Neural cell (in vitro differentiated cells): ENCODE measurements at places on chromosomes 1 and 21. TPM values are rescaled to one million over a fixed set of nuclear protein-coding genes. Genes with fewer than 3 reads are reported as not detected.

PRELP gene
- not detected in 2 replicates for polyA plus RNA-seq

CEPT1 gene
- polyA plus RNA-seq: 49.1 and 51.6 TPM in 2 replicates

AUNIP gene
- polyA plus RNA-seq: 0.48 TPM in 1 of 2 replicates, not detected in the other

AVPR1B gene
- not detected in 2 replicates for polyA plus RNA-seq

GIPC2 gene
- polyA plus RNA-seq: 0.72 and 1.3 TPM in 2 replicates

ALG14 gene
- 2.6 and 3.0 TPM in 2 replicates for polyA plus RNA-seq

CHD5 gene
- 22.0 and 33.7 TPM in 2 replicates for polyA plus RNA-seq

ASH1L gene
- polyA plus RNA-seq: 13.7 and 16.2 TPM in 2 replicates

KRTAP15-1 gene
- polyA plus RNA-seq: not detected in 2 replicates

NR1I3 gene
- not detected in 2 replicates for polyA plus RNA-seq

CCDC27 gene
- not detected in 2 replicates for polyA plus RNA-seq

UBXN10 gene
- polyA plus RNA-seq: 0.64 and 0.82 TPM in 2 replicates

GJA9 gene
- polyA plus RNA-seq: not detected in 2 replicates

CFAP141 gene
- polyA plus RNA-seq: not detected in 2 replicates

KIF21B gene
- polyA plus RNA-seq: 53.7 and 73.7 TPM in 2 replicates

GUCA2B gene
- not detected in 2 replicates for polyA plus RNA-seq

OR6K3 gene
- not detected in 2 replicates for polyA plus RNA-seq

NBPF4 gene
- polyA plus RNA-seq: not detected in 2 replicates

IPO13 gene
- 29.8 and 38.4 TPM in 2 replicates for polyA plus RNA-seq

C4BPA gene
- not detected in 2 replicates for polyA plus RNA-seq

SEMA4A gene
- polyA plus RNA-seq: 17.1 and 38.4 TPM in 2 replicates

C1orf116 gene
- polyA plus RNA-seq: not detected in 2 replicates

GPA33 gene
- 0.14 and 0.28 TPM in 2 replicates for polyA plus RNA-seq

DYNLT4 gene
- not detected in 2 replicates for polyA plus RNA-seq

LRRIQ3 gene
- polyA plus RNA-seq: not detected in 2 replicates

KCNA3 gene
- 5.4 and 5.6 TPM in 2 replicates for polyA plus RNA-seq

ZNF326 gene
- 65.0 and 65.2 TPM in 2 replicates for polyA plus RNA-seq

UBL4B gene
- polyA plus RNA-seq: not detected in 2 replicates

SPAG17 gene
- polyA plus RNA-seq: 0.14 and 0.25 TPM in 2 replicates

MATN1 gene
- polyA plus RNA-seq: 0.22 and 0.42 TPM in 2 replicates
